ENCODE measurements at places on chromosomes 4 and X.

- DNase-seq, result no peak
Observed at GRCh38 chr4:110106931-110107296, 91.5 kb downstream of the ELOVL6 start.

DNA sequence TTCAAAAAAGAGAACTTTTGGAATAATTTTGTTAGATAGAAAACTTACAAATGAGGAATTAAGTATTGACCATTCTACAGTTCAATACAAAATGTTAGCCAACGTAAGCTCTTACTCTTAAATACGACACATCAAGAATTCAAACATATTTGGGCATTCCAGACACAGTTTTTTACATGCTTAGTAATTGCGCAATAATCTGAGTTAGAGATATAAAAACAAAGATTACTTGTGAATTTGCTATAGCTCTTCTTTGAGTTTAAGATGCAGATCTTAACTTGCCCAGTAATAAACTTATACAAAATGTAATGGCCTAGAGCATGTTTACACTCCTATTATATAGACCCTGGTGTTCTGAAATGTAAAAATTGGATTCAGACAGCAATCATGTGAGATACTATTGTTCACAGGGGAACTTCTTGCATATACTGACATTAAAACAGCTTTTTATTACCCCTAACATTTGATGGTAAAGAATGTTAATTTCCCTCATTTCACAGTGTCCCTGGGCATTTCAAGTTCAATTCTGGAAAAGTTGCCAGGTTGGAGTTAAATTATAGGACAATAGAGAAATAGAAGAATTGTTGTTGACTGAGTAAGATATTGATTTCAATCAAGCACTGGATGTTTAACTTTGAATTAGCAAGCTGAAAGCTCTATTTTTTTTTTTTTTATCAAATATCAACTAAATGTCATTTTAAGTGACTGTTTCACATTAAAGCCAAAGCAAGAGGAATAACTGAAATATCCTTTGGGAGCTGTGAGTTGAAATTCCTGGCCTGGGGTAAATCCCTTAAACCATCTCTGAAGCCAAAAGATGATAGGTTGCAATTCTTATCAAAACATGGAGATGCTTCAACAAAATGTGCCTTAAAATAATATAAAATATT lies 910 bp downstream of the HPGDS start:
- no peak for DNase-seq

DNA sequence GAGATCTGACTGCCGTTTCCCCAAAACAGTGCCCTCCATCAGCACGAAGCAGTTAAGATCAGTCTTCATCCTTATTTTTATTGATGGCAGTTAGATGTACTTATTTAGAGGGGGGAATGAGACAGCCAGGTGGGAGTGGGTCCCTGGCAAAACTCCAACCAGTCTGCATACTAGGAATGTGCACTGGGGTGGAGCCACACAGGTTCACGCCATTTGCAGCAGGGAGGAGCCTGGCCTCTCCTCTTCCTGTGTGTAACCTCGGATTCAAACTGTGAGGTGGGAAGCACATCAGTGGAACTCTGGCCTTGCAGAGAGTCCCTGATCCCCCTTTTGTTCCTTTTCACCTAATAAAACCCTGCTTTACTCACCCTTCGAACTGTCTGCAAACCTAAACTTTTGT lies 987.7 kb upstream of the GRIA3 start:
- no peak for DNase-seq

- DNase-seq, result peak; percentile 27
Observed at GRCh38 chrX:9873952-9874351, 87.7 kb downstream of the SHROOM2 start.

DNA sequence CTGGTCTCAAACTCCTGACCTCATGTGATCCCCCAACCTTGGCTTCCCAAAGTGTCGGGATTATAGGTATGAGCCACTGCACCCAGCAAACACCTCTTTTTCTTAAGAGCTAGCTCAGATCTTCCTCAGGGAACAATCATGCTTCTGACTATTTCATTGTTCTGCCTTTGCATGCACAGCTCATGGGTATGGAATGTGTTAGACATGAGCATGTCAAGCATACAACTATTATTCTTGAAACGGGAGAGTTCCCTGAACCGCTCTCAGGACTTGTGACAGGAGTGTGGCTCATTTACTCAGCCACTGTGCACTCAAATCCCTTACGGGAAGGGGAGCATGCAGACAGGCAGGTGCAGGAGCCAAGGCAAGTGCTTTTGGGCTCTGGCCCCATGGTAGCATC lies 231.7 kb upstream of the TAPT1 start:
- DNase-seq, result no peak

GRCh38 chr4:72011906-72012305 lies 19.9 kb upstream of the NPFFR2 start:
- DNase-seq, result no peak

- DNase-seq, result no peak
Observed at GRCh38 chr4:162565730-162566129, 401.9 kb upstream of the FSTL5 start.

- DNase-seq, result no peak
Observed at GRCh38 chrX:6857749-6858148, 289.8 kb upstream of the STS start.

- no peak for DNase-seq
Observed at GRCh38 chr4:71709961-71710360, 73.9 kb downstream of the GC start.

- no peak for DNase-seq
Observed at GRCh38 chrX:153651540-153652079, 4.6 kb downstream of the DUSP9 start.

- no peak for DNase-seq
Observed at GRCh38 chr4:160202802-160203201, 1099.9 kb downstream of the RAPGEF2 start.

DNA sequence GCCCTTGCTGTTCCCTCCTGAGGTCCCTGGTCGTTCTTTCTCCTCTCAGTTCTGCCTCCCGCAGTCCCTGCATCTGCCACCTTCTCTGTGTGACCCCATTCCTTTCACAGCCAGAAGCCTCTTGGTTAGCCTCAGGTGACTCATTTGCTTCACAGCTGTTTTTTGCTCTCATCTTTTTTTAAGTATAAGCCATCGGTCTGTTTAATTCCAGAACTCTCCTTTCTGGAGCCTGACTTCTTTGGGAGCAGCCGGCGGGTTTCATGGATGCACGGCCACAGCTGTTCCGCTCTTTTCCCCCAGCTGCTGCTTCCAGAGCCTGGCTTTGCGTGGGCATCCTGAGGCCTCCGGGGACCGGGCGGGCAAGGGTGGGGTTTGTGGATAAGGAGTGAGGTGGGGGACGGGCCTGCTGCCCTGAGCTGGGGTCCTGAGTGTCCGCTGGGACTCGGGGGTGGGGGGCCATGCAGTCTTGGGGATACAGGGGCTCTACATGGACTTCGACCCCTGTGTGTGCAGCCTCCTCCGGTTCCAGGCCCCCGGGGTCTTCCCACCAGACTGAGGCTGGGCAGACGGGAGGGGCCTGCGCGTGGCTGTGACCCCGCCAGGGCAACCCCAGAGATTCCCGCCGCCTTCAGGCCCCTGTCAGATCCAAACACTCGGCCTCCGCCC lies 46.7 kb downstream of the PCGF3 start:
- DNase-seq, result no peak

DNA sequence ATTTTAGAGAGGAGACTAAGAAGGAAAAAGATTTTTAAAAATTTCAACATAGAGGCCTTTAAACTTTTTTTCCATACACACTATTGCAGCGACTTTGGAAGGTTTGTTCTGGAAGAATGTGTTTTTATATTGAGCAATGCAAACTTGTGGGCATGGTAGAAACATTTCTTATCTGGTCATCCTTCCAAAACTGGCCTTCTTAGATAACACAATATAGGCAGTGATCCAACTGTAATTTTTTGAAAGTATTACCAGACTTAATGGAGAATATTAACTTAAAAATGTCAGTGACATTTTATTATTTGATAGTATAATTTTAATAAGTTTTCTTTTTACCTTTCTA lies 25.6 kb downstream of the FHDC1 start:
- no peak for DNase-seq

GRCh38 chr4:97394653-97395052 lies 748.6 kb downstream of the STPG2 start:
- no peak for DNase-seq

DNA sequence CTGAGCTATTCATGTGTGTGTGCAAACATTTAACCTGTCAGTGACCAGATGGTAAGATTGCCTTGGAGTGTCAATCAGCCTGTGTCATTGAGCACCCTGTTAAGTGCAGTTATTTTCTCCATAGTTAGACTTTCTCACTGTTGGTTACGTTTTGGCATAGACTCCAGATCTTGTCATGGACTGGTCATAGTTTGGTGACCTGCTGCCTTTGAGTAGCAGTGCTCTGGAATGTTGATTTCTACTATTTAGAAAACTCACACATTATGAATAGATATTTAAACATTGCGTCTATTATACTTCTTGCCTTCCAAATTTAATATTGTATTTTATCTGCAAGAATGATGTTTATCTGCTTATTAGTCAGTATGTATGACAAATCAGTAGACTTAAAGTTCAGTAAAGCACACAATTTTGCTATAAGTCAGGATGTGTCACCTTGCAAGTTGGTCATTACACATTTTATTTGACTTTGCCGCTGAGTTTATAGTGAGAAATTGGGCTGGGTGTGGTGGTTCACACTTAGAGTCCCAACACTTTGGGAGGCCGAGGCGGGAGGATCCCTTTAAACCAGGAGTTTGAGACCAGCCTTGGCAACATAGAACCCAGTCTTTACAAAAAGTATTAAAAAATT lies 42.4 kb downstream of the KIAA0232 start:
- no peak for DNase-seq

GRCh38 chr4:54063737-54064316 lies 578 bp downstream of the CHIC2 start:
- peak; percentile 5 for DNase-seq

DNA sequence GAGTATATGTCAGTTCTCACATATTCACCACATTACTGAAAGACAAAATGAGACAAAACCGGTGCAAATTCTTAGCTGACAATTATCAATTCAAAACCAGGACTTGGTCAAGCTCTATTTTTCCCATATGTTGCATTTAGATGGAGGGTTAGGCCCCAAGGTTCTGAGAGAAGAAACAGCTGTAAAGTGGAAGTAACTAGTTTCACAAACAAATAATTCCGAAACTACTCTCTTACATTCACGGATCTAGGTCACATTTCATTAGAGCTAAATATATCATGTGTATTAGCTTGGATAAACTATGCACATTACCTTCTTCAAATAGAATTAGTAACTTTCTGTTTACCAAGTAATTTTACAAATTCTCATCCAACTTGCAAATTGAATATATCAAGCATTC lies 3.7 kb upstream of the GABRA2 start:
- no peak for DNase-seq

- no peak for DNase-seq
Observed at GRCh38 chrX:150365990-150366911, 3.1 kb downstream of the MAMLD1 start.

- no peak for DNase-seq
Observed at GRCh38 chr4:145890689-145891088, 47.9 kb downstream of the ZNF827 start.

DNA sequence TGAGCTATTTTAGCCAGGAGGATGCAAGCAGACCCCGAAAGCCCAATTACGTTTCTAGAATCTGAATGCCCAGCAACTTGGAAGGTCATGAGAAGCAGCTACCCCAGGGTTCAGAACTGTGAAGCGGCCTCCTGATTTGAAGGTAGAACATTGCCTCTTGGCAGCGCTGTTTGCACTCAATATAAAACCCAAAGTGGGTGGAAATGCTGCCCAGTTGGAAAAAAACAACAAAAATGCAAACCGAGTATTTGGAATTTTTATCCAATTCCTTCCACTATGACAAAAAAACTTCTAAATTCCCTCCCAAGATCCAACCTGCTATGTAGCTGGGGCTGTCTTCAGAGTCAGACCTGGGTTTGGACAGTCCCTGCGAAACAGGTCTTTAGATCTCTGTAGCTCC lies 103.3 kb upstream of the RBPJ start:
- no peak for DNase-seq

DNA sequence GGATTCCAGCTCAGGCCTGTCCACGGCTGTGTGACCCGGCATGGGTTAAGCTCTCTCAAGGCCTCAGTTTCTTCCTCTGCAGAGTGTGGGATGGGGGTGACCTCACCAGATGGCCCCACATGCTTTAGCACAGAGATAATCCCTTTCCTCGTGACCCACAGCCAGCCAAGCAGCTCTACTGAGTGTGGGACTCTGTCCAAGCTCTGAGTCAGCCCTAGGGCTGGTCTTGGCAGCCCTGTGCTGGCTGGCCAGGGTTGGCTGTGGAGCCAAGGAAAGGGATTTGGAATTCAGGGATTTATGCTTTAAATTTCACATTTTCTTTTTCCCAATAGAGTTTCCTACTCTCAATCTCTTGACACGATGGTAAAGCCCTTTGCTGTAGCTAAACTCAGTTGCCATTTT lies 19.7 kb upstream of the SPON2 start:
- no peak for DNase-seq

DNA sequence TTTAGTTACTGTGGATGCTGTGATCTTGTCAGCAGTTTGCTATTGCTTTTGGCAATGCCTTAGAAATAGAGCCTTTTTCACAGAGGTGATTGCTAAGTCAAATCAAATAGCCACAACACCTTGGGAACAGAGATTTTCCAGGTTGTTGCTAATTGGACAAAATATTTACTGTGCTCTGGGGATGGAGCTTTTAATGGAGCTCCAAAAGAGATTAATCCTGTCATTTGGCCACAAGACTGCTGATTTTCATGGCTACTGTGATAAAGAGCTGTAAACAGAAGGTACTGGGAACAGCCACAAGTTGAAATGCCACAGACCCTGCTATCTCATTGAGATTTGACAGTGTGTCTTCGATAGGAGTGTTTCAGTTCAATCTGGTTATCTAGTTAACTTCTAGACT lies 1715.2 kb upstream of the ADGRL3 start:
- no peak for DNase-seq

DNA sequence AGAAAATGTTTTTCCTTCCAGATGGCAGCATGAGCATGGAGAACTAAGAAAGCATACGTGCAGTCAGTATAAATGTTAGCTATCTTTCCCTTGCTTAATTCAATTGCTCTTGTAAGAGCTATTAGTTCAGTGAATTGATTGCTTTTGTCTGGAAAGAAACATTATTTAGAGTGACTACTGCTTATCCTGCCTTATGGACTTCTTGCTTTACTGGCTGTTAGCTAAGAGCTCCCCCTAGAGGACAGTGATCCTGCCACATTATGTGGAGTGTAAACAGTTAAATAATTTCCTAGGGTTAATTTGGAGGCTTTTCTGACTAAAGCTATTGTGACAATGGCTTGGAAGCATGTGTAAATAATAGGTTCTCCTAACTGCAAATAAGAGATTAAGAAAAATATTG lies 1402.4 kb downstream of the FAM133A start:
- DNase-seq, result no peak

DNA sequence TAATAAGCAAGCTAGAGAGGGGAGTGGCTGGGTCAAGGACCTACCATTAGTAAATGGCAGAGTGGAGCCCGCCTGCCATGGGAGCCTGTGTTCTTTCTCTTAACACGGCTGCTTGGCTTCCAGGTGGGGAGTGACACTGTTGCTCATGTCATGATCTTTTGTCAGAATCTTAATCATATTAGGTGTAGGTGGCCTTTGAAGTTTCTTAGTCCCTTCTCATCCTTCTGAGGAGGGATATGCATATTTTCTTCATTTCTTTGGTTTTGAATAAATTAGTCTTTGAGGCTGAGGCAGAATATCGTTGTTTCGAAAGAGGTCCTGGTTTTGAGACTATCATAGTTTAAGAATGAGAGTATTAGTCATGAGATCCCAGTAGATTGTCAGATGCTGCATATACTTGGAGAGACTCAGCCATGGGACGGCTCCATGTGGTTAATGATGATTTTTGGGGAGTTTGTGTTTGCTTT lies 28.9 kb downstream of the SNX25 start:
- DNase-seq, result no peak

GRCh38 chr4:188432328-188432727 lies 293.1 kb downstream of the TRIML1 start:
- DNase-seq, result no peak
